NCI-H2081 treated with DMSO at 0.1 percent for 48 hours (cell line): ENCODE measurements at places on chromosomes 1 and 21.

DNA sequence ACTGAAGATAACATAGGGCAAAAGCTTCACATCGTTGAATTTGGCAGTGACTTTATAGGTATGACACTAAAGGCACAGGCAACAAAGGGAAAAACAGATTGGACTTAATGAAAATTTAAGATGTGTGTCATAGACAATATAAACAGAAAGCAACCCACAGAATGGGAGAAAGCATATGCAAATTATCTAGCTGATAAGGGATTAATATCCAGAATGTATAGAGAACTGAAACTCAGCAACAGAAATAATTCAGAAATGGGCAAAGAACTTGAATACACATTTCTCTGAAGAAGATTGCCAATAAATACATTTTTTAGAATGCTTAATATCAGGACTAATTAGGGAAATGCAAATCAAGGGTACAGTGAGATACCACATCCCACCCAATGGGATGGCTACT is 55.2 kb upstream of the ANGPTL1 start:
- no peak for DNase-seq

GRCh38 chr1:74504933-74505512 is 7.4 kb downstream of the LRRC53 start:
- no peak for DNase-seq

DNA sequence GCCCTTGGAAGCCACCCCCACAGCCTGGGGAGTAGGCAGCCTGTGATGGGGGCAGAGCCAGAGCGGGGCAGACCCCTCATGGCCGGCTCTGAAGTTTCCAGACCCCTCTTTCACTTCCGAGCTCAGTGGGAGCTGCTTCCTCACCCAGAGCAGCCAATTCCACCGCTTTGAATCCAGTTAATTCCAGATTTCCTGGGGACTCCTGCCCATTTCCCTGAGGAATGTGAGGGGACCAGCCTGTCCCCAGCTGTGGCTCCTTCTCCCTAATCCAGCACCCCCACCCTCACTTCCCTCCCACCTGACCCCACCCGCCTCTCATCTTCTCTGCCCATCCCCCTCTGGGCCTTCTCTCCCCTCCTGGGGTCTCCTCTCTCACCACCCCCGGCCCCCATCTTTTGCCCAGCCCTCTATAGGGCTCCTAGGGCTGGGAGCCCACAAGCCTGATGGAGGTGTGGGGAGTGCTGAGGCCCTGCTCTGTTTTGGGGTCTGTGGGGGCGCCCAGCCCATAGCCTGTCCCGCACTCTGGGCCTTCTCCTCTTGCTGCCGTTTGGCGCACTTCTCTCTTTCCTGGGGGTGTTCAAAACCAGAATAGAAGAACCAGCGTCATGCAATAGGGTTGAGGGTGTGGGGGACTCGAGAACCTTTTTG is 26.2 kb upstream of the TNFRSF1B start:
- DNase-seq: no peak

DNA sequence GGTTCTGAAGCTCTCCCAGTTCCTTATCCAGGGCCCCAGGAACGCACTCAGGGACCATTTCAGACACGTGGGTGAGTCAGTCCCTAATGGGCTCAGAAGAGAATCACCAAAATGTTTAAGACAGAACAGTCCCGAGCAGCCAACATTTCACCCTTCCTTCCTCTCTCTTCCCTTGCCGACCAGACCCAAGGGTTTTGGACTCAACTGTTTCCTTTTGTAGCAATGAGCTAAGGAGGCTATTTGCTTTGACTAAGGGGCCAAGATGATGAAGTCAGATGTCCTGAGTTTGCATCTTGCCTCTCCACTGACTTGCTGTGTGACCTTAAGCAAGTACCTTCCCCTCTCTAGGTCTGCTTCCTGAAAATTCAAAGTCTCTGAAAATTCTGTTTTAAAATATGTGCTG is 472.3 kb upstream of the VAMP3 start:
- no peak for DNase-seq

GRCh38 chr1:95780836-95781235 is 546.8 kb downstream of the RWDD3 start:
- no peak for DNase-seq

GRCh38 chr21:45256912-45257672 is 30.6 kb downstream of the POFUT2 start:
- no peak for DNase-seq

DNA sequence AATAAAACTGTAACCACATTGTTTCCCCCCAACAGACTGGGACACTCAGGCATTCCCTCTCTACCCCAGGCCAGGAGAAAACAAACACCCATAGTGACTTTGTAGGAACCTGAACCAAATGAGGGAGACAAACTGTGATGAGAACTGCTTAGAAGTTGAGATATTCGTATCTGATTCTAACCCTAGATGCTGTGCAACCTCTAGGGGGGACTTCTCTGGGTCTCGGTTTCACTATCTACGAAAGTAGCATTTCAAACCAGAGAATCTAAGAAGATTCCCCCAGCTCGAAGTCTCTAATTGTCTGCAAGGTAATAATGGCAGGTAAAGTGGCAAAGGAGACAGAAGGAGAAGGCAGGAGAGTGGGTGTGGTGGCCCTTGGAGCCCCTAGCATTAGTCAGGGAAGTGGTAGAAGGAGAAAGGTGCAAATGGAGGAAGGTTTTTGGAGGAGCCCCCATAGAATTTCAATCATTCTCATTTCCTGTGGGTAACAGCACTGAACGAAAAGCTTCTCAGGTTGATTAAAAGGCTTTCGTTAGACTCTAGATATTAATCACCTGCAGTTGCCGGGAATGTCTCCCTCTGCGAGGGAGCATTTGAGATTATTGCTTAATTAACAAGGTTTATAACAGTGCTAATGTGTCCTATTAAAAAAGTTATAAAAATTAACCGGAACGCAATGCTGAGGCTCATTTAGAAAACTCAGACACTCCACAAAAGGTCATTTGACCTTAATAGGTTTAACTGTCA is 46.4 kb downstream of the BEND5 start:
- no peak for DNase-seq

DNA sequence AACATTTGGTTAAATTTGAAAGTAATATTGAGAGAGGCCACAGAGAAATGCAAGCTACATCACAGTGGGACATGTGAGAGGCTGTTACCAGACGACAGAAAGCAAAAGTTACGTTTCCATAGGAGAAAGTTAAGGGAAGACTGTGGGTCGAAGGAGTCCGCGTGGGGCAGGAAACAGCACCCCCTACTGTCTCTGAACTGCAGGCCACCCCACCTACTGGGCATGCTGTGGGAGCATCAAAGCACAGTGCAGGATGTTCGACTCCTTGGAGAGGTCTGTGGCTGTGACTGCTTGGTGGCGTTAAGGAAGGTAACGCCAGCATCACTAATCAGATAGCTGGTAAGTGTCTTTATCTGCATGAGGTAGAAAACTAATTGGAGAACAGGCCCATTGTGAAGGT is 123.9 kb downstream of the PTBP2 start:
- DNase-seq: no peak

GRCh38 chr1:175649416-175649815 is 94.0 kb downstream of the TNR start:
- no peak for DNase-seq

DNA sequence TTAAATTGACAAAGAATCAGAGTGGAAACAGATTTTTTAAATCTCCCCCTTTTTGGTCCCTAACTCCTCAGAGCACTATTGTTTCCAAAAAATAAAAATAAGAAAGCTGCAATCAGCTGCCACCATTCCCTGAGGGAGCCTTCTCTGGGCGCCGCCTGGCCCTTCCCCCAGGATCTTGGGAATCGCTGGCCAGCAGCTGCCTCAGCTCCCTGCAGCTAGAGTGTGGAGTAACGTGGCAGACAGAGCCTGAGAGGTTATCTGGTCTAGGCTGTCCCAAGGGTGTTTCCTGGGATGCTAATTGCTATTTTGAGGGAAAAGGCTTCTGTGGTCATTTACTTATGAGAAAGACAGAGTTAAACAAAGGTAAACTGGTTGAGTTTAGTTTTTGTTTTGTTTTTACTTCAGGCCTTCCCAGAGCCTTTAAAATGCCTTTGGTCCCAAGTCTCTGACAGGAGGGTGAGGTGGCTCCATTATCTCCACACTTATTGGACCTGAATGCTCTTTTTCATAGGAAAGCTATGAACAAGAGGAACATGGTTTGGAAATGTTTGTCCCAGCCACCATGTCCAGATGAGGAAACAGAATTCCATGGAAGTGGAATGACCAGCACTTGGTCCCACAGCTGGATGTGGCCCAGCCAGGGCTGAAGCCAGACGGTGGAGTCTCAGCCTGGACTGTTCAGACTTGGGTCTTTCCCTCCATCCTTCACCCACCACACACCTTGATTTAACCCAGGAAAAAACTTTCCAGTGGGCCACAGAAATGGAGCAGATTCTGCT is 14.1 kb upstream of the KIAA1614 start:
- DNase-seq: no peak

DNA sequence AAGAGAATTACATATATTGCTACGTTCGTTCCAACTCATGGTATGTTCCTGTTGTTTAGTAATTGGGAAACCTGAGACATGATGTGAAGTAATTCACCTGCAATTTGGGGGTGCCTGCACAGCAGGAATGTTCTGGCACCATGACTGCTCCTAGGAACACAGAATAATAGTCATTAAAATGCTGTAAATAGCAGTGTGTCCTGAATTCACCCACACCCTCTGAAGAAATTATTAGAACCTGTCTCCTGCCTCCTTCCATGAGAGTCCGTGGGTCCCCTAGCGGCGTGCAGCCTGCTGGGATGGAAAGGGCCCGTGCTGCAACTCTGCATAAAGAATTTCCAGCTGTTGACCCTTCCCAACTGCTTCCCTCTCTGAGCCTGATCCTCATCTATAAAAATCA is 143.1 kb downstream of the PCBP3 start:
- no peak for DNase-seq

- DNase-seq: no peak
Measured at GRCh38 chr1:220655961-220656740, 34.0 kb upstream of the C1orf115 start.

- no peak for DNase-seq
Measured at GRCh38 chr1:3194760-3195479, 125.9 kb downstream of the PRDM16 start.

GRCh38 chr1:77400781-77401180 is 119.0 kb downstream of the AK5 start:
- no peak for DNase-seq

DNA sequence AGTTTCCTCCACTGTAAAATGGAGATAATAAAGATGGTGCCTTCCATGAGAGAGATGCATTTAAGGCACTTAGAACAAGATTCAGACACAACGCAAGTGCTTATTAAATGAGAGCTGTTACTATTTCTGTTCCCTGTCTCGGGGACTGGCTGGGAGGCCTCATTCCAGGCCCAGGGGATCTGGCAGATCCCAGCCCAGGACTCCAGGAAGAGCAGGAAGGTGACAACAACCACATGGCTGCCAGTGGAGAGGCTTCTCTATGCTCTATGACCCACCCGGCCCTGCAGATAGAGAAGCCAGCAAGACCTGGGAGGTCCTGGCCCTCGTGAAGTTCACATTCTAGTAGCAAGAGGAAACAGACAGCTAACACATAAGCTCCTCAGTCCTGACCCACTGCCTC is 175.5 kb downstream of the ACTL8 start:
- no peak for DNase-seq

GRCh38 chr1:185537596-185537995 is 196.6 kb upstream of the HMCN1 start:
- DNase-seq: no peak

- no peak for DNase-seq
Measured at GRCh38 chr1:111354584-111354983, 63.9 kb downstream of the CHIA start.

- no peak for DNase-seq
Measured at GRCh38 chr1:154430903-154431302, 25.8 kb downstream of the IL6R start.

- no peak for DNase-seq
Measured at GRCh38 chr1:11500881-11501280, 21.9 kb downstream of the DISP3 start.

- no peak for DNase-seq
Measured at GRCh38 chr1:11768821-11769220, 6.8 kb downstream of the C1orf167 start.

GRCh38 chr1:6922096-6922931 is 137.1 kb downstream of the CAMTA1 start:
- DNase-seq: no peak

GRCh38 chr1:160357286-160358002 is 9.4 kb upstream of the NHLH1 start:
- DNase-seq: no peak

GRCh38 chr1:212077028-212077427 is 41.5 kb downstream of the DTL start:
- no peak for DNase-seq

- DNase-seq: no peak
Measured at GRCh38 chr1:152186556-152187285, 27.7 kb upstream of the RPTN start.
